ENCODE measurements at places on chromosomes 1 and 21. TPM values are rescaled to one million over a fixed set of nuclear protein-coding genes. Genes with fewer than 3 reads are reported as not detected.

The OR2L3 gene
- not detected for total RNA-seq

- H3K27me3 ChIP-seq: no peaks in the 10 kb centered on the region
- no peak for DNase-seq
- no peak overlapping the region for H3K4me3 ChIP-seq
- no peaks in the 10 kb centered on the region for H3K36me3 ChIP-seq
Observed at GRCh38 chr1:83583351-83584014, 415.4 kb downstream of the TTLL7 start.

GRCh38 chr1:231981675-231982074 lies 355.1 kb downstream of the DISC1 start:
- no peaks in the 10 kb centered on the region for H3K27me3 ChIP-seq
- no peak overlapping the region for H3K4me3 ChIP-seq
- no peak overlapping the region for H3K27ac ChIP-seq
- DNase-seq: no peak
- H3K4me1 ChIP-seq: no peaks in the 10 kb centered on the region
- H3K36me3 ChIP-seq: no peaks in the 10 kb centered on the region

- no peak overlapping the region for H3K4me3 ChIP-seq
- no peaks in the 10 kb centered on the region for H3K4me1 ChIP-seq
- no peak for DNase-seq
Observed at GRCh38 chr1:35431173-35431599, 126.0 kb downstream of the KIAA0319L start.
